NCI-H1417 treated with DMSO at 0.1 percent for 48 hours (cell line): ENCODE measurements at places on chromosomes 3 and 15.

DNA sequence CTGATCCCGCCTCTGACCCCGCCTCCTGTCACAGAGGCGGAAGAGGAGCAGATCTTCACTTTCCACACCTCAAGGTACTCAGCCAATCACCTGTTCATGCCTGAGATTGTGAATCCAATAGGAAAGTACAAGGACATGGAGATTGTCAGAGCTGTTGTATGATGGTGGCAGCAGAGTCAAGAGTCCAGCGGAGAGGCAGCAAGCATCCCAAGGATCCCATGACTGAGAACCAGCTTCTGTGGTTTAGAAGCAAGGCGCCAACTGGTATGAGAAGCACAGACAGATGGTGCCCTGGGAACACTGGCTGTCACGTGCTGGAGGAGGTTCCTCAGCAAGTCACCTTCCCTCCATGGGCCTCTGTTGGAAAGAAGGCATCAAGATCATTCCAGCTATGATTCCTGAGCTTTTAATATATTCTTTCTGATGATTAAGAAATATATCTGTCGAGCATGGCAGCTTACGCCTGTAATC is 93.9 kb downstream of the CPN2 start:
- DNase-seq: no peak

DNA sequence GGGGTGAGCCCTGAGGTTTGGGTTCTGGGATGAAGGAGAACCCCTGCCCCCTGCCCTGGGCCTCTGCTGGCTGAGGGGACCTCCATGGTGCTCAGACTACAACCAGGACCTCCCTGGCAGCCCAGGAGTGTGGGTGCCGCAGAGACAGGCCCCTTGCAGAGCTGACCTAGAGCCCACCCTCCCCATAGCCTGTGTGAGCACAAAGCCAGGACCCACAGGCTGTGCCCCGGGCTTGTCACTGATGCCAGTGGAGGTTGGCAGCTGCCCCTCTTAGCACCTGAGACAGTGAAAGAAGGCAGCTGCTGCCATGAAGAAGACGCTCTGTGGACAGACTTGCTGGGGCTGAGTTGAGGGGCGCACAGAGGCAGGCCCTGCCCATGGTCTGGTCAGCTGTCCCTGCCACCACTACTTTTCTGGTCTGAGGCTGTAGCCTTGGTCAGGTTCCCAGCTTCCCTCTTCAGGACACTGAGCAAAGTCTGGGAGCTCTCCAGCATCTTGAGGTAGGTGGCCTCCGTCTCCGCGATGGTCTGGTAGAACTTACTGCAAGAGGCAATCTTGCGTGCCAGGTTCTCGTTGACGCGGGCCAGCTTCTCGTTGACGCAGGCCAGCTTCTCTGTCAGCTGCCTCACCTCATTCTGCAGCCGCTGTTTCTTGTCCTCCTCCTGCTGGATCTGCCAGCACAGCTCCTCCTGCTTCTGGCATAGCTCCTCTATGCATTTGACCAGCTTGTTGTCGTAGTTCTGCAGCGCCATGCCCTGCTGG is 23.0 kb downstream of the USP4 start:
- no peak for DNase-seq

DNA sequence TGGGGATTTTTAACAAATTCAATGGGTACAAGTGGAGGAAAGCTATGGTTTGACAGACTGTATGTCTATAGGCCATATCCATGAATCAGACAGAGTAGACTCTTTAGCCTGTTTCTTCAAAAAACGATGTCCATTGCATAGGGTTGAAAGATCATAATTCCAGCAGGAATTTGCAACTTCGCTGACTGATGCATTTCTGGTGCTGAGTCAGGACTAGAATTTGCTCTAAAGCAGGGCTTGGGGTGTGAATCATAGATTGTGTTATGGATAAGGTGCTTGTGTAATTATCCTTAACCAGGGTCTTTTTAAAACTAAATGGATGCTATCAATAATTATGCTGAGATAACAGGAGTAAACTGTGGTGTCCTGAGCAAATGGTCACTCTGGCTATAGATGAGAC is 200.4 kb upstream of the TBC1D5 start:
- DNase-seq: no peak

DNA sequence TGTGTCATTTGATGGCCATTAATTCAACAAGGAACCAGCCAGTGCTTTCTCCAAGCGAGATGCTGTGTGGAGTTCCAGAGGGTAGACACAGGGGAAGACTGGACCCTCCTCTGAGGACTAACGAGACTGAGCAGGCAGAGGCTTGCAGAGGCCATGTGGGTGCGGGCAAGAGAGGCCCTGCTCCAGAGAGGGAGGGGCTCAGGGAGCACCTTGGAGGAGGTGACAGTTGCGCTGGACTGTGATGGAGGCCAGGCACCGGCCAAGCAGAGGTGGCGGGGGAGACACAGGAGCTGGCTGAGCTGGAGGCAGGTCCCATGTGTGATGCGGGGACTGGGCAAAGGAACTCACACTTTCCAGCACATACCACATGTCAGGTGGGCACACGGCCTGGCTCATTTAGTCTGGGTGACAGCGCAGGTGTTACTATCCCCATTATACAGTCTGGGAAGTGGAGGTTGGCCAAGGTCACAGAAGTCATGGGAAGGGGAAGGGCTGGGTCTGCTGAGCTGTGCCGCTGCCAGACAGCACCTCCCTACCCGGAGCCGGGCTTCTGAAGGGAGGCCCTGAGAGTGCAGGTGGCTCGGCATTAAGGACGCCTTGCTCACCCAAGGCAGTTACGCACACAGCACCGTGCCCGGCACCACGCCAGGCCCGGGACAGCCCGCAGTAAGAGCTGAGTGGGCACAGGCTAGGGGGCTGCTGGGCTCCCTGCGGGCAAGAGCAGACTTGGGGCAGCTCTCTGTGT is 3.7 kb downstream of the MELTF start:
- no peak for DNase-seq
